NCI-H2107 (cell line): ENCODE measurements at places on chromosomes 12 and 14.

DNA sequence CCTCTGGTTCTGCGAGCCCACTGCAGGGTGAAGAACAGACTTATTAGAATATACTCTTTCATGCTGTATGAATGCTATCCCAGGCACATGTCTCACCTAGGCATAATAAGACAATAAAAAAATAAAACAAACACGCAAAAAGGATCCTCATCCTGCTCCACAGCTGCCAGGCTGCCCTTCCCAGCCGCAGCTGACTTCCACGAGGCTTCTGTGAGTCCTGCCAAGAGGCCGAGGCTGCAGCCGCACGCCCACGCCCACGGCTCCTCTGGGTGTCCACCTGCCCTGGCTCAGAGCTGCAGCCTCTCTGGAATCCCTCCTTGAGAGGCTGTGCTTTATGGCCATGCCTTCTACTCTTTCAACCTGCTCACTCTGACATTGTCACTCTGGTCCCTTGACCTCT lies 6.9 kb downstream of the SMIM41 start:
- DNase-seq, result no peak

DNA sequence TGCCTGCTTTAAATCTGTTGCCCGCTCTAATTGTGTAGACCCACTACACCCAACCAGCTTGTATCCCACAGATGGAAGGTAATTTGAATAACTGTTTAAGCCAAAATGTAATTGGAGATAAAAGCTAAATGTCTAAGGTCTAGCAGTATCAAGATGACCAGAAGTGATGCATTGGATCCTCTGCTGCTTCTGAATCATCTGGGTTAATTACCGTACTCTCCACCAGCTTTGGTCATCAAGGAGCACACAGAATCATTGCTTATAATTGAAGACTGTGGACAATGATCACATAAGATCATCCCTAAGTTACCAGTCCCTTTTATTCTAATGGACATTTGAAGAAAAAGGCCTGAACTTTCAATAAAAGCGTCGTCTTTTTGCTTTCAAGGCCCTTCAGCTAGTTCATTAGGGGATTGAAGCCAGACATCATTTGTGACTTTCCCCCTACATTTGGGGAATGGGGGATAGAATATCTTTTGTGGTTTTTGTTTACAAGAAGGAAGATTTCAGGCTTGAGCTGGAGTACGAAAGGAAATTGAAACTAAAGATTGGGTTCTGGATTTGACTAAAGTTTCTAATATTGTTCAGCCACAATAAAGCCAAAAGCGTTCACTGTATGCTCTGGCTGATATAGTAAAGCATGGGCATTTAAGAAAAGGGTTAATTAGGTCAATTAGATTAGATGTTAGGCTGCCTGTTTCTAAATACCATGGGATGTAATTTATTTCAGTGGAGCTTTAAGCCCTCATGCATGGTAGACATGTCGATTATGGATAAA lies 123.2 kb downstream of the CHST11 start:
- no peak for DNase-seq

GRCh38 chr12:95703986-95704385 lies 86.6 kb downstream of the NTN4 start:
- no peak for DNase-seq

DNA sequence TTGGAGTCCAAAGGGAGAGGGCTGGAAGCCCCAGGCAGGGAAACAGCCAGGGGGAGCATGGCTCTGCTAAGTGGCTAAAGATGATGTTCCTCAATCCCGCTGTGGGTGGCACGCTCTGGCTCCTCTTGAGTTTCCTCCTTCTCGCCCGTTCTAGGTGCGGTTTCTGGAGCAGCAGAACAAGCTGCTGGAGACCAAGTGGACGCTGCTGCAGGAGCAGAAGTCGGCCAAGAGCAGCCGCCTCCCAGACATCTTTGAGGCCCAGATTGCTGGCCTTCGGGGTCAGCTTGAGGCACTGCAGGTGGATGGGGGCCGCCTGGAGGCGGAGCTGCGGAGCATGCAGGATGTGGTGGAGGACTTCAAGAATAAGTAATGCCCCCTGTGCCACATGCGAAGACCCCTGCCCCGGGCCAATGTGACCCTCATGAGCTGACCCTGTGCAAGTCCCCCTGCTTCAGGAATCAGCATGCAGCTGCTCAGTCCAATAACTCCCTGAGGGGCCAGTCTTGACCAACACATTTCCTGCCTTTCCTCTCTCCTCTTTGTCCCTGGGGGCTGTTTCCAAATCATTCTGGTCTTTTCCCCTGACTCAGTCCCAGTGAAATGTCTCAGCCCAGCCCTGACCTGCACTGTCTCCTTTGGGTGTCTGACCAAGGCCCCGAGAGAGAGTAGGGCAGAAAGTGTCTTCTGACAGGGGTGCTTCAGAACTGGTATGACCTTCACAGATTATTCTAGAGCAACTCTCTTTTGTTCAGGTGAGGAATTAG lies 2.1 kb downstream of the KRT7 start:
- DNase-seq, result no peak

DNA sequence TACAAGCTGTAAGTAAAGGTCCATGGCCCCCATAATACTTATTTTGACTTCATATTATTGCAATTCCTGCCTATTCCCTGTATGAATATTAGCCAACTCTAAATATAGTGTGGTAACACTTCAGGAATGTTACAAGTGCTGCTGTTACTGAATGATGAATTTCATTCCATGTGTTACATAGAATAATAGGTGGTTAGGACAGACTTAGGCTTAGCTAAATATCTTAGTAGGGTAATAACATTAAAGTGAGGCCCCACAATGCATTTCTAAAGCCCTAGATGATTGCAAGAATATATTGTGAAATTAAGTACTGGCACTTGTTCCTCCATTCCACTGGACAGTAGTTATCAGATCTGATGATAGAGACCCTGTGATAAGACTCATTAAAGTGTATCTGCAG lies 182.7 kb downstream of the PCNX1 start:
- no peak for DNase-seq

- no peak for DNase-seq
Measured at GRCh38 chr14:55724736-55725135, 144.7 kb downstream of the KTN1 start.

- no peak for DNase-seq
Measured at GRCh38 chr14:38994731-38995130, 108.3 kb downstream of the SEC23A start.

- DNase-seq, result no peak
Measured at GRCh38 chr12:64685050-64685449, 74.2 kb downstream of the GNS start.

DNA sequence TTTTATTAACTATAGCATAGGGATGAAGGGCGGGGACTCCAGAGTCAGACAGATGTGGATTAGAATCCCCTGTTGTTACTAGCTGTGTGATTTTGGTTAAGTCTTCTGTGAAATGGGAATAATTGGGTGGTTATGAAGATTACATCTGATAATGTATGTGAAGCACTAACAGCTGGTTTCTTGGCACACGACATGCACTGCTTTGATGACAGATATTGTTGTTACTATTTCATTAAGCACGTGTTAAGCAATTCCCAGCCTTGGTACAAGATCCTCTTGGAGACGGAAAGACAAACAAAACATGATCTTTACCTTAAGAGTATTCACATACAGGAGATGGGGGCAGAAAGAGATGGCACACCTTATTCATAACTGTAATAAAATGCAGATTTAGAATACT lies 7.9 kb downstream of the PPFIBP1 start:
- no peak for DNase-seq

DNA sequence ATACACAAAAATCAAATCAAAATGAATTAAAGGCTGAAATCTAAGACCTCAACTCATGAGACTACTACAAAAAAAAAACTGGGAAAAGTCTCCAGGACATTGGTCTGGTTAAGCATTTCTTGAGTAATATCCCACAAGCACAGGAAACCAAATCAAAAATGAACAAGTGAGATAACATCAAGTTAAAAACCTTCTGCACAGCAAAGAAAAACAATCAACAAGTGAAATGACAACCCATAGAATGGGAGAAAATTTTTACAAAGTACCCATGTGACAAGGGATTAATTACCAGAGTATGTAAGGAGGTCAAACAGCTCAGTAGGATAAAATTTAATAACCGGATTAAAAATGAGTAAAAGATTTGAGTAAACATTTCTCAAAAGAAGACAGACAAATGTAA lies 338.7 kb downstream of the SLC16A7 start:
- DNase-seq, result no peak

DNA sequence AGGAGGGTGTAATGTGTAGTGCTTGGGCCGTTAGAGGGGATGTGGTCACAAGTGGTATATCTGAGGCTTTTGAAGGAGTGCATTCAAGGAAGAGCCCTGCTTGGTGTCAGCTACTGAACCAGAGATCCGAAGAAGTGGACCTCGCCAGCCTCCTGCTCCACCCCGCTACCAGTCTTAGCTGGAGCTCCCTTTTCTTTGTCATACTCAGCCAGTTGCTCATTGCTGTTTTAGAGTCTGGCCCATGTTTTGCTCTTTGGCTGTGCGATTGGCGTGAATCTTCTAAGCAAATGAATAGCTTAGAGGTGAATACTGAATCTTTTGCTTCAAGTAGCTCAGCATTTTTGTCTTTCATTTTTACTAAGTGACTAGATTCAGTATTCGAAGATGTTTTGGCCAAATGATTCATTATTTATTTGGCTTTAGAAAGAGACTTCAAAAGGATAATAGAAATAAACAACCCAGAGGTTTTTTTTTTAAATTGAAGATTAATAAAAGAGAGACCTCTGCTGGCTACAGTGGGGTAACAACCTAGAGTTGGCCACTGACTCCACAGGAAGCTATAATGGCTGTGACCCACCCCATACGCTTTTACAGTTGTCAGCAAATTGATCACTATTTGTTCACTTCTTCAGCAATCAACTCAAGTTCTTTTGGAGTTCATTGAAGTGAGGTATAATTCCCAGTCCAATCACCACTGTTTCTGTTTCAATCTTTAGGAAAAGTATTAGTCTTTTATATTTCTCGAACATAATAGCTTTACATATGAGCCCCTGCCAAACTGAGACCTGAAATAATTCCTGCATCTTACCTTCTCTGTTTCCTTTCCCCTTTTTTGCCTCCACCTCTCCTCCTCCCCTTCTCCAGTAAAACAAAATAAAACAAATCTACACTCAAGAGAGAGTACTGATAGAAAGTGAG lies 19.9 kb downstream of the CDKN1B start:
- no peak for DNase-seq

GRCh38 chr12:46224386-46224785 lies 44.5 kb downstream of the SLC38A1 start:
- no peak for DNase-seq

DNA sequence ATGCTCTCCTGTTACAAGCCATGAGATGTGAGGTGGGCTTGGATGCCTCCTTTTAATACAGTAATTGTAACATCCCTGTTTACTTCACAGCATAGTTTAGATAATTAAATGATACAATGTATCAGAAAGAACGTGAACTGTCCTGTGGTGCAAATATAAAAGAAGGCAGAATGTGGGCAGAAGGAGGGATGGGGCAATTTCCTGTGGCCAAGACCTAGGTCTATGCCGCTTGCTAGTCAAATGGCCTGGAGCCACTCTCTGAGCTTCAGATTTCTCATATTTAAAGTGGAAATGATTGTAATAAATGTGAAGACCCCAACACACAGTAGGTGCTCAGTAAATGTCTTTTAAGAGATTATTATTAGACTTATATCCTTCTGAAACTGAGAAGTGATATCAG lies 24.0 kb upstream of the EVL start:
- no peak for DNase-seq

DNA sequence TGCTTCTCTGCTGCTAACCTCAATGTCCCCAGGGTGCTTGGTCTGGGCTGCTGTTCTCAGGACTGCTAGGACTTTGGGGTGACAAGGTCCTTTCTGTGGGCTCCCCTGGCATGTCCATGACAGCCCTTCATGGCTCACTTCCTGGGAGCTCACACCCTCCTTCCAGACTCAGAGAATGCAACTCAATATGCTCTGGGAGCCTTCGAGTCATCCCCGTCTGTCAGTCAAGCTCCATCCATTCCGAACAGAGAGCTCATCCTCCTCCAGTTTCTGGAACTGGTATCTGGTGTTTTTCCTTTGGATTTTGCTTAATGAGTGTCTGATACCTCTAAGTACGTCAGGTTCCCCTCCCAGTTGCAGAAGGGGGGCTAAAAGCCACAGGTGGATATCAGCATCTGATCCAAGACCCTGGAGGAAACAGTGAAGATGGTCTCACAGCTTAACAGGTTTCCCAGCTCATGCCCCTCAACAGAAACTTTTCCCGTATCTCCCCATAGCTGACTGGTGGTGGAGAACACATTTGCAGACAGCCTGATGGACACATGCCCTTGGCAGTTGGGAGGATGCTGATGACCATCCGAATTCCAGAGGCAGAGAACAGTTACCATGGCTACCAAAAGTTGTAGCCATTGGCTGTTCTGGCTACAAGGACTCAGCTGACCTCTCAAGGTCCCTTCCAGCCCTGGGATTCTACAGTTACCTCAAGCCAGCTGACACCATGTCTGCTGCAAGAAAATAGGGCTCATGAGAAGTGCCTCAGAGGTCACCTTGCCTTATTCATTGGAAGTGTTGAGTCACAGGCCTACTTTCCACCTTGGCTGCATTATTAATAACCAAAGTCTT lies 9.5 kb upstream of the RAB35 start:
- no peak for DNase-seq

DNA sequence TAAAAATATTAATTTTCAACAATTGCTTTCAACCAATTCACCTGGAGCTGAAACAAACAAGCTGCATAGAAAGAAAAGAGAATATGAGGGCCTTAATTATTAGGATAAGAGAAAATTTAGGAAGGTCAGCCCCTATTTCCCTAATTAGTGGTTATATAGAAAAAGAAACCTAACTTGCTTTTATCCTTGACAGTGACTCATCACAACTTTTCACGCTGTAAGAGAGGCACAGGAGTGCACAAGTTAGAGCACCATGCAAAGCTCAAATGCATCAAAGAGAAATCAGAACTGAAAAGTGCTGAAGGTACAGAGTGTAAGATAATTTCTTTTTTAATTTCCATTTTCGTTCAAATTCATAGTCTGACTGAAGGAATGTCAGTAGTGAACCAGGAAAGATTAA lies 4.7 kb downstream of the CLEC4D start:
- DNase-seq, result no peak

- DNase-seq, result no peak
Measured at GRCh38 chr14:79916892-79917291, 294.4 kb downstream of the DIO2 start.

GRCh38 chr12:126358806-126359205 lies 1293.6 kb downstream of the AACS start:
- DNase-seq, result no peak

DNA sequence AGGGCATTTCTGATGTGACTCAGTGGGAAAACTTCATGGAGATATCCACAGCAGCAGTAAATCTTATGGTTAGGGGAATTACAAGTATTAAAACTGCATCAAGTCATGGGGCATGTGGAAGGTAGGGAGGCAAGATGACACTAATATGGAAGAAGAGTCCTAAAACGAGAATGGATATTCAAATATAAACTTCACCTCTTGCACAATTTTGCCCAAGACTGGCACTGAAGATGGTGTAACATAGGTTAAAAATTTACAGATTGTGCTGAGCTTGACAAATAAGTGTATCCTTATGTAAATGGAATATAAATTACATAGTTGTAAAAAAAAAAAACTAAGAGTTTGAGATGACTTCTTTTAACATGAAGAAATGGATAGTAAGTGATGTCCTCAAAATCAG lies 12.8 kb downstream of the ETFRF1 start:
- DNase-seq, result no peak

- DNase-seq, result no peak
Measured at GRCh38 chr12:11746940-11747716, 97.7 kb downstream of the ETV6 start.

- no peak for DNase-seq
Measured at GRCh38 chr14:67269298-67270060, 28.2 kb downstream of the PALS1 start.
